Stimulated activated CD4-positive, alpha-beta T cell treated with anti-CD3 and anti-CD28 coated beads, Interleukin-1b, Interleukin-23, amount 100 ng/mL, for 24 hours (primary cell): ENCODE measurements at places on chromosomes 6 and 20.

GRCh38 chr6:15551262-15551661, 111.6 kb downstream of the DTNBP1 start:
- no peak for DNase-seq

GRCh38 chr20:48451401-48451800, 376.4 kb downstream of the PREX1 start:
- DNase-seq = no peak

GRCh38 chr6:4582506-4583417, 193.4 kb upstream of the CDYL start:
- no peak for DNase-seq

DNA sequence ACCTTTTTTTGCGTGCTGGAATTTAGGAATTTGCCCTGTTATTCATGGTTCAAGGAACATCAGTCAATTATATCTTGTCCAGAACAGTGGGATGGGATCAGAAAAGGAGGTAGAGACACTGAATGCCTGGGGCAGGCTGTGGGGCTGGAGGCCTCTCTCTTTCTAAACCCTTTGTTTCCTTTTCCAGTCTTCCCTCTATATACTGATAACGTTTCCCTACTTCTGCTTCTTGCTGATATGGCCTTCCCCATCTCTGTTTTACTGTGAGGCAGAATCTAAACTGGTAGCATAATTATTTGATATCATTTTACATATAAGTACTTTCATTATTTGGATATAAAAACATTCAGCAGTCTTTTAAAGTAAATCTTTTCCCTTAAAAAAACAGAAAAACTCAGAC, 67.5 kb downstream of the DNAH8 start:
- no peak for DNase-seq

DNA sequence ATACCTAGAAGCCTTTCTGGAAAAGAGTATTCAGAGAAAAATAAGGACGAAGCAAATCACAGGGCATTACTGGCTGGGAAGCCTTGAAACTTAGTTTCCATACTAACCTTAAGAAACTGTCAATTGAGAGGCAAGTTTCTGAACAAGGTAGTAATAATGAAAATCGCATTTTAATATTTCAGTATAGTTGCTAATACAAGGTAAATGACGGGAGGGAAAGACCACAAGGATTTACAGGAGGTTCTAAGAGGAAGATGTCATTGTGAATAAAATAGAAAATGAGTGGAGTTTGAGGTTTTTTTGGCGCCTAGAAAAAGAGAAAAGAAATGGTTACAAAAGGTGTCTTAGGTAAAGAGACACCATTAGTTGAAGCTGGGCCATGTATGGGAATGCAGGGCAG, 53.9 kb upstream of the AIG1 start:
- no peak for DNase-seq

DNA sequence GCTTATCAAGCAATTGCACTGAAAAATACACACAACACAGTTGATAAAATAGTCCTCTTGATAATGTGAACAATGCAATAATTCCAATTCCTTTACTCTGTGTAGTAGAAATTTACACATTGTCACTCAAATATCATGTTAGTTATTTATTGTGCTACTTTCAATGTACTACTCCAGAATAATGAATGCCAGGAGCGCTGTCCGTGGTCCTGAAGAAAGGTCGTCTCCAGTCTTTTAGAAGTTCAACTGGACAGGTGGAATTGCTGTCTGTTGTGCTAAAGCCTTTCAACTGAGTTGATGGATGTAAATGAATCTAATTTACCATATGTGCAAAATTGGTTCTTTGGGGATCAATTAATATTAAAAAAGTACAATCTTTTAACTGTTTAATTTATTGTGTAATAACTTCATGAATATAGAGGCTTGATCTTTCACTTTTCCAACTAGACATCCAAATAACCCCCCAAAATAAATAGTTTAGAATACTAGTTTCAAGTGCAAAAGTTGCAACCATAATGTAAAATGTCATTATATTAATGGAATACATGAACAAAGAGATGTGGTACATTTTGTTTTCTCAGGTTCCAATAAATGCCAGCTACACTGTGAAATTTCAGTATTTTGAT, 3.2 kb downstream of the GRIK2 start:
- DNase-seq = no peak

- DNase-seq = no peak
Measured at GRCh38 chr6:106882601-106883518, 91.7 kb downstream of the CD24 start.

DNA sequence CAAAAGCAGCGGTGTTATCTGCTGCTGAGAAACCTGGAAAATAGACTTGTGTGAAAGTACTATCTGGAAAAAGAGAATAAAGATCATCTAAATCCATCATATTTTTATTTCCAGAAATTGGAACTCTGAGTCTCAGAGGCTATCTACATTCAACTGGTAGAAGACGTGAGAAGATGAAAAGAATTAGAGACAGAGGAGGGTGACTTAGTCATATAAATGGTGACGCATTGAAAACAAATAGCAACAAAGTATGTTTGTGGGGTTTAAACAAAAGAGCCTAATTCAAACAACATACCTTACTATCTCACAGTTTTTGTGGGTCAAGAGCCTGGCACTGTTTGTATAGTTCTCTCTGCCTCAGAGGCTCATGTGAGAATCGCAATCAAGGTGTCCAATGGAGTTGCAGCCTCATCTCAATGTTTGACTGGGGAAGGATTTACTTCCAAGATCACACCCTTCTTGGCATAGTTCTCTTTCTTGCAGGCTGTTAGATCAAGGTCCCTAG, 757.1 kb upstream of the SLC35B3 start:
- DNase-seq = no peak

DNA sequence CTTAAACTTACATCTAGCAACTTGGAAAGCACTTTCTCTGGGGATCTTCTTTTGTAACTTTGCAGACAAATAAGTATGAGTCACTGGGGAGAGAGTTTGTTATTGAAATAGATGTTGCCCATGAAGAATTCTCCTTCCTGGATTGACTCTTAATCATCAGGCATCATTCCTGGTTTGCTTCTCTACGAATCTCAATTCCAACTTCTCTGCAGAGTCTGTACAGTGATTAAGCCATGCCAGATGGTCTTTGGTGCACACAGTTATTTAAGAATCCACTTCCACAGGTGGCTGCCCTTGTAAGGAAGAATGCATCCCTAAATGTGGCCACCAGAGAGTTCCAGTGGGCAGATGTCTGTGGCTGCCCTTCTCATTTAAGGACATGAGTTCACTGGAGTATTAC, 25.7 kb downstream of the MYCT1 start:
- DNase-seq = no peak

DNA sequence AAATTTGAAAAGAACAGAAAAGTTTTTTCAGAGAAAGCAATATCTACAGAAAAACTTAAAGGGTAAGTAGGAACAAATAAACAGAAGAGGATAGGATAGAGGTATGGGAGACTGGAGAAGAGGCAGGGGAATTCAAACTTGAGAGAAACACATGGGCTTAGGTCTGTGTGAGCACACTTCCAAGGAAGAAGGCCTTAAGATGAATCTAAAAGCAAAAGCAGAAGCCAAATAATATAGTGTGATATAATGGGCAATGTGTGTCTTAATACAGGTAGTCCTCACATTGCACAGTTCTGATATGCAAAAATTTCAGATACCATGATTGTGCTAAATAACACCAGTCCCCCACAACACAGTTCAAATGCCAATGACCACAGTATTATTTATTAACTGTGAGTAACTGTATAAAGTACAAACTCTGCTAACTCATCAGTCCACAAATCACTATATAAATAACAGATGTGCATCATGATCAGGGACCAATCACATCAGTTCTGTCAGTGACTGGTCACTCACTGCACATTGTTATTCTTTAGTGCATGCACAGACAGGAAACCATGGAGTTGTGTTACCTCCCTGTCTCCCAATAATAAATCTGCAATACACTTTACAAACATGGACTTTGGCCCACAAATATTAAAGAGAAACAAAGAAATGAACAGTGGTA, 18.6 kb downstream of the SNX14 start:
- no peak for DNase-seq

GRCh38 chr6:36827261-36828079, 11.8 kb downstream of the CPNE5 start:
- no peak for DNase-seq

- no peak for DNase-seq
Measured at GRCh38 chr6:28269492-28269891, 2.5 kb downstream of the ZSCAN26 start.

DNA sequence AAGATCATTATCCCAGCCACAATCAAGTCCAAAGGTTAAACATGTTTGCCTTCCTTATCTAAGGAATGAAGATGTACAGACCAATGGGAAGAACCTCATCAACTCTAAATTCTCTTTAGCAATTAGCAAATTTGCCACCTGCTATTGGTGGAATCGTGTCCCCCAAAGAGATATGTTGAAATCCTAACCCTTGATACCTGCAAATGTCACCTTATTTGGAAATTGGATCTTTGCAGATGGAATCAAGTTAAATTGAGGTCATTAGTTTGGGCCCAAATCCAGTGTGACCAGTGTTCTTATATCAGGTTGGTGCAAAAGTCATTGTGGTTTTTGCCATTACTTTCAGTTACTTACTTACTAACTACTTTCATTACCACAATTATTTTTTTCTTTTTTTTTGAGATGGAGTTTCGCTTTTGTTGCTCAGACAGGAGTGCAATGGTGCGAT, 31.3 kb downstream of the KLHL31 start:
- no peak for DNase-seq

DNA sequence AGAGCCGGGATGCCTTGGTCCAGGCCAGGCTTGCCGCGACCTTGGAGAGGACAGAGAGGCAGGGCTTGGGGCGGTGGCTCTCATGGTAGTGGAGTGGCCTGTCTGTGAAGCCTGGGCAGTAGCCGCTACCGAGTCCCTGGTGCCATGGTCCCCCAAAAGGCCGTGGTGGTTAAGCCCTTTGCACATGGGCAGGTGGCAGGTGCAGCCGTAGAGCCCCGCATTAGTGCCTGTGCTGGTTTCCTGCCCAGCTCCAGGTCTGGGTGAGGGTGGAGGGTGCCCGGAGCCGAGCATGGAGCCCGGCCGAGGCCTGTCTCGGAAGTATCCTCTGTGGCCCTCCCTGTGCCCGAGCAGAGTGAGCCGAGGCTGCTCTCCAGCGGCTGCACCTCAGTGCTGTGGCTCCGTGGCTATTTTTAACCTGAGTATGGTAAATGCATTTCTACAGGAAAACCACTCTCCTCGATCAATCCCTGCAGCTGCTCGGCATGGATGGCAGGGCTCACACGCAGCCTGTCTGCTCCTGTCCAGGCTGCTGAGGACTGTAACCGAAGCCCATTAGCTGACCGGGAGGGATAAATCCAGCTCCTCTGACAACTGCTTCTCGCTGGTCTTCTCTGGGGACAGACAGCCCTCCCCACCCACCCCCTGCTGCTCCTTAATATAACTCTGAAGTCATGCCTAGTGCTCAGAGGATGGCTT, 36.3 kb upstream of the GATA5 start:
- no peak for DNase-seq

GRCh38 chr20:13338097-13338661, 117.1 kb downstream of the ISM1 start:
- DNase-seq = no peak

- DNase-seq = no peak
Measured at GRCh38 chr6:30948811-30949210, 8.0 kb downstream of the MUCL3 start.

- DNase-seq = no peak
Measured at GRCh38 chr6:42279144-42279781, 61.6 kb upstream of the MRPS10 start.

DNA sequence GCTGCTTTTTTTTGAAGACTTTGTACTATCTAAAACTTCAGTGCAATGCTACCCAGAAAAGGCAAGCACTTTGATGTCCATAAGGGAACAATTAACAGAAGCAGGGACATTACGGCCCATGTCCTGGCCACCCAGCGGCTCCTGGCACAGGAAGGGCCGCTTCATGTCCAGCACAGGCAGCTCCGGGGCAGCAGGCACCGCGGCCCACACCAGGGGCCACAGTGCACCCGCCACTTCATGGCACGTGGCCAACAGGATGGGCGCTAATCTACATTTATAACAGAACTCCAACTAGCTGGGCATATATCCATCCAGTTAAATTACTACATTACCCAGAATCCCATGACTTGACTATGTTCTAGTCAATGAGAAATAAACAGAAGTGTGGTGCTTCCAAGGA, 198.2 kb upstream of the ID4 start:
- DNase-seq = no peak

GRCh38 chr6:56749632-56750151, 107.0 kb upstream of the DST start:
- no peak for DNase-seq

DNA sequence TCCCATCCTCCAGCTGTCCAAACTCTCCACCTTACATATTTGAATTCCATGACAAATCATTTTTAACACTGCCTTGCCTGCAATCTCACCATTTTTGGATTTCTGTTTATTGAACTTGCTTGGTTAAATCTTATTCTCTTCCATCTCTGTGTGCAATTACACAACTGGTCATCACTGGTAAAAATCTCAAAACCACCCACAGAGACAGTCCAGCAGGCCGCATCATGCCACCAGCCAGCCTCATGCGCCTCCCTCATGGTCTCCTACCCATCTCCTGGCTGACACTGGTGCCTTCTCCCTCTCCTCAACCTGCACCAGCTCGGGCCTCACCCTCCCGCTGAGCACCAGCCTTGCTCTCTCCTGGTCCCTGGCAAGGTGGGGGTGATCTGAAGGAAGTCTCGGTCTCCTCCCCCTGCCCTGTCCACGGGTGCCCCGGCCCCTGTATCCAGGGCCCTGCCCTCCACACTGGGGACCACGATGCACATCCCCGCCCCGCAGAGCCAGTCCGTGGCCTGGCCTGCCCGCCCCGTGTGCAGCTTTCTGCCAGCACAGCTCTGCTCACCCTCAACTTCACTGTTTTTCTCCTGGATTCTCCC, 92.0 kb downstream of the THBS2 start:
- DNase-seq = no peak

DNA sequence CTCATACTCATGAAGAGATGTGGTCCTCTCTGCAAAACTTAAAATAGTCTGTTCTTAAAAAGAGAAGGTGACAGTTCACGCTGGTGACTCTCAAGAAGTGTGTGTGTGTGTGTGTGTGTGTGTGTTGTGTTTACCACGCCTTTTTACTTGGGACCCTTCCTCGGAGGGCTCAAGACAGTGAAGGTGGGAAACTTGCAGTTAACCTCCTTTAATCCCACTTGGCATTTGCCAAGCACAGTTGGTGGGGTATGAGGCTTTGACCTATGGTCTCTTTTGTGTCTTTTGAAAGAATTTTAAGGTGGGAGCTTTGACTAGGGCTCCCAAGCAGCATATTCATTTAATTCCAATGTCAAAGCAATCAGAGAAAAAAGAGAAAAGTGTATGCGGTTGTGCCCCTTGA, 395.8 kb downstream of the TFAP2B start:
- DNase-seq = no peak

DNA sequence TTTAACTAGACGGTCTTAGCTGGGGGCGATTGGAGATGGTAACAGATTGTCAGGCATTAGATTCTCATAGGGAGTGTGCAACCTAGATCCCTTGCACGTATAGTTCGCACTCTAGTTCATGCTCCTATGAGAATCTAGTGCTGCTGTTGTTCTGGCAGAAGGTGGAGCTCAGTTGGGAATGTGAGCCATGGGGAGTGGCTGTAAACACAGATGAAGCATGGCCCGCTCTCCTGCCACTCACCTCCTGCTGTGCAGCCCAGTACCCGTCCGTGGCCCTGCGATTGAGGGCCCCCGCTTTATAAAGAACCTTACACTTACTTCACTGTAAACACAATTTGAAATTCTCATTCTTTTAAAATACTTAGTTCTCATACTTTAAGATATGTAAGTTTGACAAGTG, 339.4 kb downstream of the CDH26 start:
- DNase-seq = no peak

- DNase-seq = no peak
Measured at GRCh38 chr6:142416686-142417085, 114.9 kb downstream of the ADGRG6 start.
